Stimulated activated CD4-positive, alpha-beta T cell treated with anti-CD3 and anti-CD28 coated beads, Interleukin-1b, Interleukin-23, amount 100 ng/mL, for 48 hours (primary cell): ENCODE measurements at places on chromosomes 12 and 14.

- DNase-seq: no peak
Measured at GRCh38 chr12:88944397-88944796, 364.1 kb upstream of the KITLG start.

- no peak for DNase-seq
Measured at GRCh38 chr14:77882098-77882497, 82.2 kb downstream of the ADCK1 start.

DNA sequence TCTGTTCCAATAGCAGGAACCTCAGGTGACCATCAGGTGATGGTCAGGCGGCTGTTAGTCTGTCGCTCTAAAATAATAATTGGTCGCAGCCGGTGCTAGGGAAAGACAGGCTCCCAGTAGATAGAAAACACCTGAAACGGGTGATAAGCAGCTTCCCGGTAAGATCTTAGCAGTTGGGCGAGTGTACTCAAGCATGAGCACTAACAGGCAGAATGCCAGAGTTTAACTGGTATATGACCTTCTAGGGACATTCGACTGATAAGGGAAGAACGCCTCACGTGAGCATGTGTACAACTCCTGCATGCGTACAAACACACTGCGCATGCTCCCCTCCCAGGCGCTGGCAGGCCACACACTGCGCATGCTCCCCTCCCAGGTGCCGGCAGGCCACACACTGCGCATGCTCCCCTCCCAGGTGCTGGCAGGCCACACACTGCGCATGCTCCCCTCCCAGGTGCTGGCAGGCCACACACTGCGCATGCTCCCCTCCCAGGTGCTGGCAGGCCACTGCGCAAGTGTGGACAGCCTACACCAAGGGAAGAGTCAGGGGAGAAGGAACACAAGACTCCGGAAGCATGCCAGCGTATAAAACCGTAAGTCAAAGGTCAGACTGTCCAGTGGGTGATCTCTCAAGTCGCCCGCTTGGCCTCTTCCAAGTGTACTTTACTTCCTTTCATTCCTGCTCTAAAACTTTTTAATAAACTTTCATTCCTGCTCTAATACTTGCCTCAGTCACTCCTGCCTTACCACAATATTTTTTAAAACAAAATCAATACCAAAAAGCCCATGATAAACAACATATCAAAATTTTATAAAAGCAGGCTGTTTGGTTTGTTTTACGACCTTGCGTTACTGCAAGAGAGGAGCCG is 24.5 kb downstream of the GPRC5D start:
- DNase-seq: peak; percentile 8

- DNase-seq: no peak
Measured at GRCh38 chr14:22794551-22794951, 20.7 kb downstream of the SLC7A7 start.

GRCh38 chr12:79857675-79858074 is 77.2 kb downstream of the PPP1R12A start:
- DNase-seq: no peak

DNA sequence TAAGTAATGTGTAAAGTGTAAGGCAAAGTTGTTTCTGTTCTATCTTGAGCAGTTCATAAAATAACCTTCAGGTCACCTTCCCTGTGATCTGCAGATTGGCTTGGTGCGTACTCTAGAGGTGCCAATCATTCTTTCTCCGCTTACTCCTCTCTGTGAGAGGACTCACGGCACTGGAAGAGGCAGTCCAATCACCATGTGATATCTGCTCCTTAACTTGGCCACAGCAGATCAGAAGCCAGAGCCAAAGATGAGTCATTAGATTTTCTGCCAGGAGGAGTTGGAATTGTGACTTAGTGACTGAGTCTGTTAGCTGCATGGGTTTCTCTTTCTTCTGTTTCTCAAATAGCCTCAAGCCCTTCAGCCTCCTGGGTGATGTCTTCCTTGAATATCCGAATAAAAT is 165.5 kb downstream of the SLC41A2 start:
- no peak for DNase-seq

GRCh38 chr14:105924951-105925591 is 398.7 kb downstream of the TMEM121 start:
- no peak for DNase-seq

GRCh38 chr12:49923880-49924556 is 20.3 kb upstream of the FAIM2 start:
- DNase-seq: no peak

DNA sequence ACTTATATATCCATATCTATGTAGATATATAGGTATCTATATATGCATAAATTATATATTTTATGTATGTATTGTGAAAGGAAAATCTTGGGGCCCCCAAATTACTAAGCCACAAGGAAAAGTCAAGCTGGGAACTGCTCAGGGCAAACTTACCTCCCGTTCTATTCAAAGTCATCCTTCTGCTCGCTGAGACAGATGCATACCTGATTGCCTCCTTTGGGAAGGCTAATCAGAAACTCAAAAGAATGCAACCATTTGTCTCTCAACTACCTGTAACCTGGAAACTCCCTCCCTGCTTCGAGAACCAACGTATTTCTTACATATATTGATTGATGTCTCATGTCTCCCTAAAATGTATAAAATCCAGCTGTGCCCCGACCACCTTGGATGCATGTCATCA is 58.8 kb upstream of the C14orf132 start:
- no peak for DNase-seq

- DNase-seq: no peak
Measured at GRCh38 chr12:126385785-126386184, 1320.5 kb downstream of the AACS start.

- DNase-seq: no peak
Measured at GRCh38 chr12:108722463-108722862, 8.9 kb downstream of the CORO1C start.

DNA sequence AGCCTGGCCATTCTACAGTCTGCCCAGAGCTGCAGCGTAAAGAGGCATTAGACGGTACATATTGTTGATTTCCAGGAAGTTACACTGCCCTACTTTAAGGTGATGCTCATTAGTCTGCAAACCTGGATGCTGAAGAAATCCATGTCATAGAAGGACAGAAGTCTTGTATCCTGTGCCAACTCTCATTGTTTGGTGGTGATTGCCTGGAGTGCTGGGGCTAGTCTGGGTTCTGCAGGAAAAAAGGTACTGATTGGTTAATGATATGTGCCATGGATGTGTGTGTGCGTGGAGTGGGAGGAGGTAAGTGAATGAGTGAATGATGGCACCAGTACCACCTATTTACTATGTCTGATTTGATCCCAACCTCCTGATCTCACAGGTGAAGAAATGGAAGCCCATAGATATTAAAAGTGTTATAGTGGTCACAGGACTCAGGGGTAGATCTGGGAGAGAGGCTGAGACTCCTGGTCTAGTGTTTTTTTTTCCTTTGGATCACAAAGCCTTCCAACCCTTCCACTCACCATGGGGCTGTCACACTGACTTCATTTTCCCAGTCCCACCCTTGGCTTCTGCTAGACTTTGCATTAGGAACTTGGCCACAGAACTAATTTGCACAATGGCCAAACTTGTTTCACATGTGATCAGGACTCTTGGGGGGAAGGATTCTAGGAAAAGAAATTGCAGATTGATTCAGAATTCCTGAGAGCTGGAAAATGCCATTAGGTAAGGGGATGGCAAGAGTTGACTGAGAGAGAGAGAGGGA is 96.1 kb downstream of the TMX1 start:
- no peak for DNase-seq

DNA sequence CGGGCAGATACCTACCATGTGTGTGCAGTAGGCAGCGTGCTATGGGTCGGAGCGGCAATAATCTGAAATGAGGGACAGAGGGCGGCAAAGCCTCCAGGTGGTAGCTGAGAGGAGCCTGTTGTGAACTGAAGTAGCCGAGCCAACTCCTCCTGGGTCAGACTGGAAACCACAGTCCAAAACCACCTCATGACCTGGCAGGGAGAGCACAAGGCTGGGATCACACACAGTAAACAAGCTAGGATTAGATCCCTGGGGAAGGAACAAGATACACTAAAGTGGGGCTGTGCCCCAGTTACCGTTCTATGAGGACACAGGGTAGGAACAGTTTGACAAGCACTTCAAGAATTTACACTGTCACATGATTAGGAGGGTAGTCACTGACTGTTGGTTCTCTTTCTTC is 49.0 kb downstream of the AREL1 start:
- DNase-seq: no peak

- no peak for DNase-seq
Measured at GRCh38 chr14:100533656-100534485, 53.3 kb downstream of the BEGAIN start.

DNA sequence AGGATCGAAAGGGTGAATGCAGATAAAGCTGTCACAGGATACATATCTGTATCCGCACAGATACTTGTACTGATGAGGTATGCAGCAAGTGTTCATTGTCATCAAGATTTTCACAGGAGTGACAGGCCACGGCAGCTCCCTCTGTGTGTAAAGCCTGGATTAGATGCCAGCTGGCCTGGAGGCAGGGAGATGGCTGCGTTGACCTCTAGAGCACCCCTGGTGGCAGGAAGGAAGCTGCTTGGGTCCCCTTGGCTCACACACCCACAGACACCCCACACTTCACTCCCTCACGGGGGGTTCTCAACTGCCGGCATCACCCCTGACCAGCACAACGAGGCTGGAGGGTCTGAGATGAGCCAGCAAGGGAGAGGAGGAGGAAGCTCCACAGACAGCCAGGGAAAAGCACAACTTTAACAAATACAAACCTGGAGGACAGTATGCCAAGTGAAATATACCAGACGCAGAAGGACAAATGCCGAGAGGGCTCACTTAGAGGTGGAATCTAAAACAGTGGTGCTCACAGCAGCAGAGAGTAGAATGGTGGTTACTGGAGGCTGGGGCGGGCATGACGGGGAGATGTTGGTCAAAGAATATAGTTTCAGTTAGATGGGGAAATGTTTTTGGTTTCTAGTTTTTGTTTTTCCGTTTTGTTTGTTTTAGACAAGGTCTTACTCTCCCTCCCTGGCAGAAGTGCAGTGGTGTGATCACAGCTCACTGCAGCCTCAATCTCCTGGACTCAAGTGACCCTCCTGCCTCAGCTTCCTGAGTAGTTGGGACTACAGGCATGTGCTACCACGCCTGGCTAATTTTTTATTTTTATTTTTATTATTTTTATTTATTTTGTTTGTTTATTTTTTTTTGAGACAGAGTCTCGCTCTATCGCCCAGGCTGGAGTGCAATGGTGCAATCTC is 45.7 kb downstream of the TEAD4 start:
- no peak for DNase-seq

GRCh38 chr12:113420996-113421595 is 1.1 kb upstream of the SDSL start:
- no peak for DNase-seq

DNA sequence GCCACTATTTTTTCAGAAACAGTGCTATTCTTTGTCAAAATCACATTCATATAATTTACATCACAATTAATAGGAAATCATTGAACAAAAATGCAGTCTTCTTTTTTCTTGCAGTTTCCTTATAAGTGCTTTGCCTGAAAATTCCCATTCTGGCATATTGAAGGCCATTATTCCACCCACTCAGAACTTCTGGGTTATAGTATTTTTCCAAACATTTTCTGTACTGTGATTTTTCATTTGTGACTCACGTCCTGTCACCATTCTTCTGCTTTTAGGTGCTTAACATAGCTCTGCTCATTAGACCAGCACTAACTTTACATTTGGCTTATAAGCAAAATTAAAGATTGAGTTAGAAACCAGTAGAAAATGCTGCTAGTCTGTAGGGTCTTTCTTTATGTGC is 241.0 kb upstream of the NPAS3 start:
- no peak for DNase-seq

- DNase-seq: no peak
Measured at GRCh38 chr12:16238661-16239060, 38.8 kb downstream of the SLC15A5 start.

- no peak for DNase-seq
Measured at GRCh38 chr14:71638523-71639196, 293.6 kb upstream of the RGS6 start.

DNA sequence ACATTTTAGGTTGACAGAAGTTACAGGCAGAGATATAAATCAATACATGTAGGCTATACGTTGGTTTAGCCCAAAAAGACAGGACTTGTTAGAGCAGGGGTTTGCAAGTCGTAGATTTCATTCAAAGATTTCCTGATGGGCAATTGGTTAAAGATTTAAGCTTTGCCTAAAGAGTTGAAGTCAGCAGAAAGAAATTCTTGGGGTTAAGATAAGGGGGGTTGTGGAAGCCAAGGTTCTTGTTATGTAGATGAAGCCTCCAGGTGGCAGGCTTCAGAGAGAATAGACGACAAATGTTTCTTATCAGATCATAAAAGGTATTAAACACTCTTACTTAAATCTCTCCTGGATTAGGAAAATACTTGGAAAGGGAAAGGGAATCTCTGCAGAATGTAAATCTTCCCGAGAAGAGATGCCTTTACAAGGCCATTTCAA is 510.8 kb downstream of the TMTC2 start:
- no peak for DNase-seq

DNA sequence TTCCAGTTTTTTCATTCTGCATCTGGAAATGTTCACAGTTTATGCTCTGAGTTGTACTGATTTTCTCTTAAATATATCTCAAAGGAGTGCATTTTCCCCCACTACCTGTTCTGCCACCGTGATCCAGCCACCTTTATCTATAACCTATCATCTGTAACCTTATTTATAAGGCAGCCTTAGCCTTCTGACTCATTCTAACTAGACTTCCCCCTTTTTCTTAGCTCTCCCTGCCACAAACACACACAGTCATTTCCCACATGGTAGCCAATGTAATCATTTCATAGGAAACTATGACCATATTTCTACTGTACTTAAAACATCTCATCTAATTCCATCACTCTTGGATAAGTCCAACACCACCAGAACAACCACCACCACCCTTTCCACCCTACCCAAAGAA is 10.8 kb upstream of the GYS2 start:
- peak; percentile 19 for DNase-seq

DNA sequence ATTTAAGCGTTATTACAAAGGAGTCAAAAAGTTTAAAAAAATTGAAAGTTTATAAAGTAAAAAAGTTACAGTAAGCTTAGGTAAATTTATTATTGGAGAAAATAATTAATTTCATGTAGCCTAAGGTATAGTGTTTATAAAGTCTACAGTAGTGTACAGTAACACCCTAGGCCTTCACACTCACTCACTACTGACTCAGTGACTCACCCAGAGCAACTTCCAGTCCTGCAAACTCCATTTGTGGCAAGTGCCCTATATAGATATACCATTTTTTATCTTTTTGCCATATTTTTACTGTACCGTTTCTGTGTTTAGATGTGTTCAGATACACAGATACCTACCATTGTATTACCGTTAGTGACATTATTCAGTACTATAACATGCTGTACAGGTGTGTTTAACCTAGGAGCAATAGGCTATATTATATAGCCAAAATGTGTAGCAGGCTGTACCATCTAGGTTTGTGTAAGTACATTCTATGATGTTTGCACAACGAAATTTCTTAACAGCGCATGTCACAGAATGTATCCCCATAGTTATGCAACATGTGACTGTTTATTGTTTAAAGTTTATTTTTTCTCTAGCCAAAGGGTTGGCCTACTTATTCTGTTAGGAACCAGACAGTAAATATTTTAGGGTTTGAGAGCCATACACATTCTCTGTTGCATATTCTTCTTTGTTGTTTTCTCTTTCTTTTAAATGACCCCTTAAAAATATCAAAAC is 155.5 kb downstream of the PCNX1 start:
- DNase-seq: no peak

DNA sequence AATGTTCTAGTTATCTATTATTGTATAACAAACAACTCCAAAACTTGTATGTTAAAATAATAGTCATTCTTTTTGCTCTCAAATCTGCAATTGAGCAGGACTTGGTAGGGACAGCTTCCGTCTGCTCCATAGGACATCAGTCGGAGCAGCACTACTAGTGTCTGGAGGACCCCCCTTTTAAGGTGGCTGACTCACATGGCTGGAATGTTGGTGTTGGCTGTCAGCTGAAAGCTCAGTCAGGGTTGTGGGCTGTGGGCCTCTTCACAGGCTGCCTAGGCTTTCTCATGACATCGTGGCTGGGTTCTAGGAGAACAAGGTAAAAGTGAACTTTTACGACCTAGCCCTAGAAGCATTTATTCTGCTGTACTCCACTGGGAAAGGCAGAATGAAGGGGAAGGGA is 160.6 kb downstream of the ANO4 start:
- DNase-seq: no peak
